Astrocyte (in vitro differentiated cells and primary cell): ENCODE measurements at places on chromosomes 3 and 15.

DNA sequence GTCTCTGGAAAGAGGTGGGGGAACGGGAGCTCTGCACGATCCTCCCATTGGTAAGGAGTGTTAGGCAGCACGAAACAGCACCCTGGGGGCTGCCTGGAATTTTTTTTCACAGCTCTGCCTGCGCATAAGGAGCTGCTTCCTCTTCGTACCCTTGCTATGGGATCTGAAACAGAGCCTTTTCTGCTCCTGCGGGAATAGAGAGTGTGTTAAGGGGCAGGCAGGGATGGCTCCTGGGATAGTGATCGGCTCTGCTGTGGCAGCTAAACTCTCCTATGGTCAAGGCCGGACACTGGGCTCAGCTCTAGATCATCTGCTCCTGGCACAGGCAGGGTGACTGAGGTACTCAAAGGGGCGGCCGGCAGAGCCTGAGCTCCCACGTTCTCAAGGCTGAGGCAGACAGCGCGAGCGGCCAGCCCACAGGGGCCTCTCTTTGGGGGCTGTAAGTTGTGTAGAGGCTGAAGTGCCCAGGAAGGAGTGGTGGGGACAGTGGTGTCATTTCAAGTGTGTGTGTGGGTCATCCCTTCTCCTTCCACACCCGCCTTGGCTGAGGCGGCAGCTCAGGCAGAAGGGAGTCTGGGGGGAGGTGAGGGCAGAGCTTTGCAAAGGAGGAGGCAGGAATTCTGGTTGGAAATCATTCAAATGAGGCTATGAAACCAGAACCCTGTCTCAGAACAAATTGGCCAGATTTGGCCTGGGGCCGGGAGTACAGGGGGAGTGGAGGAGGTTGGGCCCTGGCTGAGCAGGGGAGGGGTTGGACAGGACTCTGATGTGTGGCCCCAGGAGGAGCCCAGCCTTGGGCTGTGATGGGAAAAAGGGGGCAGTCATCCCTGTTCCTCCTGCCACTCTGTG is 31.0 kb downstream of the EPHB3 start:
- peak; percentile 47 for DNase-seq

- no peak for DNase-seq
Observed at GRCh38 chr15:28264166-28264565, 57.8 kb downstream of the HERC2 start.

DNA sequence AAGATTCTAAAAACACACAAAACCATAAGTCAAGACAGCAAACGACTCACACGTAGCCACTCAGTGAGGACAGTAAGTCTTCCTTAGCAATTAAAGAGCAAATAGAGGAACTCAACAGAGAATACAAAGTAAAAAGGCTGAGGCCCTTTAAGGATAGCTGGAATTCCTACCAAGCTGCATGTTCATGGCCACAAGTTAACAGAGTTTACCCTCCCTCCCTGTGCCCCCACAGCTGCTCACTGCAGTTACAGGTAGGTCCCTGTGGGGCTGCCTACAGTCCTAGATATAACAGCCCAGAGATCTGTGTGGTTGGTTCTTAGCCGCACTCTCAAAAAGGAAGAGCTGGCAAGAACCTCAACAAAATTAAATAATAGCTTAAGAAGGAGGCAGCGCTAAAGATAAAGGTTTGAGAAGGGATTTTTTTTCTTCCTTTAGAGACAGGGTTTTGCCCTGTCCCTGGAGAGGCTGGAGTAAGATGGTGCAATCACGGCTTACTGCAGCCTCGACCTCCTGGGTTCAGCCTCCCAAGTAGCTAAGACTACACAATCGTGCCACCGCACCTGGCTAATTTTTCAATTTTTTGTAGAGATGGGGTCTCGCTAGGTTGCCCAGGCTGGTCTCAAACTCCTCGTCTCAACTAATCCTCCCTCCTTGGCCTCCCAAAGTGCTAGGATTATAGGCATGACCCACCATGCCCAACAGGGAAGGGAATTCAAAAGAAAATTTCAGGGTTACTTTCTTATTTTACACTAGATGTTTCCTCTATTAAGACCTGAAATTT is 19.3 kb downstream of the SFMBT1 start:
- no peak for DNase-seq

DNA sequence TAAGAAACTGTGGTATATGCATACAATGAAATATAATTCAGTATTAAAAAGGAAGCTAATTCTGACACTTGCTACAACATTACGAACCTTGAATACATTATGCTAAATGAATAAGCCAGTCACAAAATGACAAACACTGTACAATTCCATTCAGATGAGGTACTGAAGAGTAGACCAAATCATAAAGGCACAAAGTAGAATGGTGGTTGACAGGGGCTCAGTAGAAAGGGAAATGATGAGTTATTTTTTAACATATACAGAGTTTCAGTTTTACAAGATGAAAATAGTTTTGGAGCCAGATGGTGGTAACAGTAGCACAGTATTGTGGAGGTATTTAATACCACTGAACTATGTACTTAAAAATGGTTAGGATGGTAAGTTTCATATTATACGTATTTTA is 254.6 kb upstream of the RBMS3 start:
- no peak for DNase-seq
